Calu3 (cell line): ENCODE measurements at places on chromosomes 7 and 10. TPM values are rescaled to one million over a fixed set of nuclear protein-coding genes. Genes with fewer than 3 reads are reported as not detected.

SEMA4G gene
- total RNA-seq: 15.9 and 20.6 TPM in 2 replicates

RPEL1 gene
- total RNA-seq: 0.57 and 0.61 TPM in 2 replicates

UBE3C gene
- 79.9 and 81.1 TPM in 2 replicates for total RNA-seq

GNGT1 gene
- not detected in 2 replicates for total RNA-seq

PTPRZ1 gene
- total RNA-seq: 4.9 and 5.8 TPM in 2 replicates

NPC1L1 gene
- 45.0 and 46.0 TPM in 2 replicates for total RNA-seq

PLCE1 gene
- total RNA-seq: 1.8 and 3.2 TPM in 2 replicates

OPTN gene
- 48.9 and 60.6 TPM in 2 replicates for total RNA-seq

FAM25A gene
- not detected in 2 replicates for total RNA-seq

NODAL gene
- total RNA-seq: not detected in 2 replicates

CRHR2 gene
- not detected in 2 replicates for total RNA-seq

MDFIC gene
- total RNA-seq: 12.5 and 13.0 TPM in 2 replicates

BEND7 gene
- total RNA-seq: 7.4 and 8.3 TPM in 2 replicates

NHLRC2 gene
- total RNA-seq: 18.7 and 20.2 TPM in 2 replicates

DDX50 gene
- total RNA-seq: 39.1 and 44.4 TPM in 2 replicates

CPA1 gene
- total RNA-seq: not detected in 2 replicates

VPS37D gene
- 0.94 and 1.3 TPM in 2 replicates for total RNA-seq

PTF1A gene
- not detected in 2 replicates for total RNA-seq

APBB1IP gene
- total RNA-seq: 1.5 and 1.9 TPM in 2 replicates

CYP3A4 gene
- 0.15 TPM in 1 of 2 replicates, not detected in the other for total RNA-seq

PSD gene
- total RNA-seq: 0.34 and 0.35 TPM in 2 replicates
